ENCODE measurements at places on chromosomes 6 and 20.
A peak's percentile ranks its signal among the peaks of the same experiment; 100 is the strongest.

DNA sequence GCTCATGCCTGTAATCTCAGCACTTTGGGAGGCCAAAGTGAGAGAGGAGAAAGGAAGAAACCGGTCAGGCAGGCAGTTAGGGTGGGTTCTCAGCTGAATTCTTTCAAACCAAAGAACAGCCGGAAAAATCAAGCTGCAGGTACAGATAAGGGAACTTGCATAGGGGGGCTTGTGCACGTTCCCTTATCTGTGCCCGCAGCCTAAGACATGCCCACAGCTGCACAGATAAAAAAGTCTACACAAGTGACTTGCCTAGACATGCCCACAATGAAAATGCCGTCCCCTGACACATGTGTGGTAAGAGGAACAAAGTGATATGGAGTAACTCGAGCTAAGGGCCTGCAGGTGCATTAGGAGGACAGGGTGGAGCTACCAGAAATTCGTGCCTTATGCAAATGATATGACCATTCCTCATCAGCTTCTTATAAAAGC lies 175.8 kb upstream of the SALL4 start:
- DNase-seq = no peak

DNA sequence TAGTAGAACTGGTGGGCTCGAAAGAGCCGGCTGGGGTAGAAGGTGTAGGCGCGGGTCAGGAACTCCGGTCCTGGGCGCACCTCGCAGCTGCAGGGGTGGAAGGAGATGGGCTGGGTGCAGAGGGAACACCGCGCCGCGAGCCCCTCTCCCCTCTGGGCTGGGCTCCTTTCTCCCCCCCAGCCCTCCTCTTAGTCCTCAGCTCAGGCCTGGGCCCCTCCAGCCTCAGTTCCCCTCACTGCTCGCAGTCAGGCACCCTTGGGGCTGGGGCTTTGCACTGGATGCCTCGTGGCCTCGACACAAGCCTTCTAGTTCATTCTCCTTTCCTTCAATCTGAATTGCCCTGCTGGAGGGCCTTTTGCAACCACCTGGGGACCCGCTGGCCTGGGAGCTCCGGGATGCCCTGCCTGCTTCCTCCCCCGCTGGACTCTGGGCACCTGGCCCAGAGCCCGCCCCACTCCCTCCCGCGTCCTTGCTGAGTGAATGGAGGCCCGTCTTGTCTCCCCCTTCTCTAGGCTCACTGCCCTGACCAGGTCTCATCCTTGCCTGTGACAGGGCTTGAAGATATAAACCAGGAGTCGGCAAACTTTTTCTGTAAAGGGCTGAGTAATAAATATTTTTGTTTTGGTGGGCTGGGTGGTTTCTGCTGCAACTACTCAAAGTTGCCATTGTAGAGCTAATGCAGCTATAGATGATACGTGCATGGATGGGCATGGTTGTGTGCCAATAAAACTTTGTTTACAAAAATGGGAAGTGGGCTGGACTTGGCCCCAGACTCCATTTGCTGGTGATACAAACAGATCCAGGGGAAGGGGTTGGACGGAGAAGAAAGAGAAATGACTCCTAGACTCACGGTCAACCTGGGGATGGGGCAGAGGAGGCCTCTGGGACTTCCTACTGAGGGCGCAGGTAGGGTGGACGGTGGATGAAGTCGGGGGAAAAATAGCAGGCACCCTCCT lies 47.3 kb downstream of the APCDD1L start:
- no peak for DNase-seq

- DNase-seq = no peak
Observed at GRCh38 chr6:122800906-122801305, 11.8 kb downstream of the SMPDL3A start.

DNA sequence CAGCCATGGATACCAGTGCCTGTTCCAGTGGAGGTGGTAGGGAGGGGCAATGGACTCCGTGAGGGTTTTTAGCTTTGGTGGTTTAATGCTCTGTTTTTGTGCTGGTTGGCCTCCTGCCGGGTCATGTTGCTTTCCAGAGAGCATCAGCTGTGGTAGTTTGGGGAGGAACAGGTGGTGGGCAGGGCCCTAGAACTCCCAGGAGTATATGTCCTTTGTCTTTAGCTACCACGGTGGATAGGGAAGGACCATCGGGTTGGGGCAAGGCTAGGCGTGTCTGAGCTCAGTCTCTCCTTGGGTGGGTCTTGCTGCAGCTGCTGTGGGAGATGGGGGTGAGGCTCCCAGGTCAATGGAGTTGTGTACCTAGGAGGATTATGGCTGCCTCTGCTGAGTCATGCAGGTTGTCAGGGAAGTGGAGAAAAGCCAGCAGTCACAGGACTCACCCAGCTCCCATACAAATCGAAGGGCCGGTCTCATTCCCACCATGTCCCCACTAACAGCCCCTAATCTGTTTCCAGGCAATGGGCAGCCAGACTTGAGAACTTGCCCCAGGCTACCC lies 38.9 kb downstream of the MRAP2 start:
- DNase-seq = no peak

GRCh38 chr6:111941686-111942330 lies 68.6 kb upstream of the FYN start:
- no peak for DNase-seq

GRCh38 chr6:138811866-138812265 lies 16.0 kb downstream of the ECT2L start:
- DNase-seq = no peak

- DNase-seq = peak; percentile 88
Observed at GRCh38 chr6:42075159-42075838, 25.0 kb downstream of the TAF8 start.

DNA sequence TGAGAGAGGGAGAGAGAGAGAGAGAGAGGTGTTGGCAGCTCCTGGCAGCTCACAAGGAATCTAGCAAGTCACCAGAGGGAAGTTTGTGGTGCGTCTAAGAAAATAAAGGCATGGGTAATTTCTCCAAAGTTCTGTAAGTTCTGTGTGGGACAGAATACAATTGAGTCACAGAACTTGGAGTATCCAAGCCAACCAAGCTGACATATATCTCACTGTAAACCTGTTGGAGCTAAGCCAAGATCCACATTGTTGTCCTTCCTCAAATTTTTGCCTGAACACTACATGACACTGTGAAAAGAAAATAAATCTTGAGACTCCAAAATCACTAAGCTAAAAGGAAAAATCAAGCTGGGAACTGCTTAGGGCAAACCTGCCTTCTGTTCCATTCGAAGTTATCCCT lies 436.7 kb downstream of the MEI4 start:
- no peak for DNase-seq

DNA sequence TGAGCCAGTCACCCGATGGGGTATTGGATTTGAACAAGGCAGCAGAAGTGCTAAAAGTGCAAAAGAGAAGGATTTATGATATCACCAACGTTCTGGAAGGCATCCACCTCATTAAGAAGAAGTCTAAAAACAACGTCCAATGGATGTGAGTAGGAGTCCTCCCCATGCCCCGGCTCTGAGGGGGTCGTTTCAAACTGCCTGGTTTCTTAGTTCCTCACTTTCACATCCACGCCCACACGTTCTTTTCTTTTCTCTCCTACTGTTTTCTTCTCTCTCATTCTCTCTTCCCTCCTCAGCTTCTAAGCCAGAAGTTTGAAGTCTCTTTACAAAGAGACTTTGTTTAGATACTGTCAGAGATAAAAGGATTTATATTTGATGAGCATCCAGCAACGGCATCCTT lies 53.0 kb upstream of the CDKAL1 start:
- no peak for DNase-seq

- no peak for DNase-seq
Observed at GRCh38 chr6:22372922-22373321, 76.1 kb upstream of the PRL start.

GRCh38 chr6:110875548-110876169 lies 1.1 kb downstream of the AMD1 start:
- peak; percentile 67 for DNase-seq

- DNase-seq = no peak
Observed at GRCh38 chr6:144730088-144730645, 445.0 kb downstream of the UTRN start.

DNA sequence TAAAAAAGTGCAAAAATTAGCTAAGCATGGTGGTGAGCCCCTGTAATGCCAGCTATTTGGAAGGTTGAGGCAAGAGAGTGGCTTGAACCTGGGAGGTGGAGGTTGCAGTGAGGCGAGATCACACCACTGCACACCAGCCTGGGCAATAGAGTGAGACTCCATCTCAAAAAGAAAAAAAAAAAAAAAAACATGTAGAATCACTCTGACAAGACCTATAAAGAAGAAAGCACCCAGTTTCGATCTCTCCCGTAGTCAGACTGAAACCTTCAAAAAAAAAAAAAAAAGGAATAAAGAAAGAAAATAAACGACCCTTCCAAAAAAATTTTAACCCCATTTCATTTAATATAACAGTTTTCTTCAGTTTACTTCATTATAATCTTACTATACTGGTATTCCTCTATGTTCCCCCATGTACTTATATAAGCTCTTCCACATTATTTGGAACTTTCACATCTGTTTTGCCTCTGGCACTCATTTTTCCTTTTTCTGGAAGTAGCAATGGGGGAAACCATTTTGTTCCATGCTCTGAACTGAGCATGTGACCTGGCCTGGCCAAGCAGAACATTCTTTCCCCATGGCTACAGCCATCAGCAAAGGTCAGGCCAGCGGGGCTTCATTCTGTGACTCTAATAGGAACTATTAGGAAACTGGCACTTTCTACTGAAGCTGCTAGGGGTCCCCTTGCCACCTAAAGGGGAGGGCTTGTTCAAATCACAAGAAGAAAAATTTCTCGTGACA lies 9.6 kb downstream of the SLC18B1 start:
- DNase-seq = no peak

- no peak for DNase-seq
Observed at GRCh38 chr20:1210501-1210900, 7.2 kb downstream of the C20orf202 start.

All from mesothelial cell of epicardium (in vitro differentiated cells).